ENCODE measurements at places on chromosomes 2 and 18.

DNA sequence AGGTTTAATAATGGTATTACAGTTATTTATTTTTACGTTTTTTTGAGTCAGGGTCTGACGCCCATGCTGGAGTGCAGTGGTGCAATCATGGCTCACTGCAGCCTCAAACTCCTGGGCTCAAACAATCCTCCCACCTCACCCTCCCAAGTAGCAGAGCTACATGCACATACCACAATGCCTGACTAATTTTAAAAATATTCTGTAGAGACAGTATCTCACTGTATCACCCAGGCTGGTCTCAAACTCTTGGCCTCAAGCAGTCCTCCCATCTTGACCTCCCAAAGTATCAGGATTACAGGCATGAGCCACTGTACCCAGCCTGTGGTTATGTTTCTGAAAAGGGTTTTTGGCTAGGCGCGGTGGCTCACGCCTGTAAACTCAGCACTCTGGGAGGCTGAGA, 120.8 kb downstream of the ESCO1 start:
- DNase-seq: no peak

DNA sequence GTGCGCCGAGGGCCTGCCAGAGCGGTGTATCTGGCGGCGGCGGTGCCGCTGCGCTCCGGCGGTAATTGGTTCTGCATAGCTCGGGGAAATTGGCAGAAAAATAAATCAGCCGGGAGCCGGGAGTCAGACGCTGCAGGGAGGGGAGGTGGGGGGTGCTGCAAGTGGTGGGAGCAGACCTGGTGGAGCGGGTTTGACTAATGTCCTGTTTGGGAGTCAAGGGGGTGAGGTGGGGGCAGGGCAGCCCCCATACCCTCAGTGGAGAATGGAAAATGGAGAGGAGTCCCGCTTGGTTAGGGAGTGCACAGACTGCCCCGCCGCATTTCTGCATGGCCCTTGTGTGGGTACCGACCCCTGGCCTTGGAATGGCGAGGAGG, 107.3 kb downstream of the DYSF start:
- DNase-seq: no peak

- peak; percentile 83 for DNase-seq
These were observed 42.0 kb downstream of the ZFP36L2 start for GRCh38 chr2:43184339-43184895.

GRCh38 chr2:108965540-108966289, 23.3 kb downstream of the EDAR start:
- no peak for DNase-seq

- no peak for DNase-seq
These were observed 542.8 kb upstream of the ID2 start for GRCh38 chr2:8138923-8139667.

Measured in non-pigmented ciliary epithelial cell (primary cell).